HEK293T (cell line): ENCODE measurements at places on chromosomes 16 and 17.

- no peak for DNase-seq
These were observed 3.4 kb downstream of the TRAF4 start for GRCh38 chr17:28747051-28747691.

GRCh38 chr17:81292450-81292849 lies 2.7 kb downstream of the SLC38A10 start:
- no peak for DNase-seq

- DNase-seq: no peak
These were observed 98.1 kb upstream of the CDYL2 start for GRCh38 chr16:80902306-80903110.

- no peak for DNase-seq
These were observed 22.9 kb downstream of the PRCD start for GRCh38 chr17:76562734-76563148.

GRCh38 chr17:75457047-75457654 lies 716 bp downstream of the TMEM94 start:
- DNase-seq: peak; percentile 50

- DNase-seq: no peak
These were observed 12.1 kb downstream of the RFWD3 start for GRCh38 chr16:74654536-74655050.

- DNase-seq: no peak
These were observed 1.1 kb upstream of the GIT1 start for GRCh38 chr17:29590411-29591145.

- peak; percentile 33 for DNase-seq
These were observed 65.9 kb downstream of the EMP2 start for GRCh38 chr16:10514369-10515055.

DNA sequence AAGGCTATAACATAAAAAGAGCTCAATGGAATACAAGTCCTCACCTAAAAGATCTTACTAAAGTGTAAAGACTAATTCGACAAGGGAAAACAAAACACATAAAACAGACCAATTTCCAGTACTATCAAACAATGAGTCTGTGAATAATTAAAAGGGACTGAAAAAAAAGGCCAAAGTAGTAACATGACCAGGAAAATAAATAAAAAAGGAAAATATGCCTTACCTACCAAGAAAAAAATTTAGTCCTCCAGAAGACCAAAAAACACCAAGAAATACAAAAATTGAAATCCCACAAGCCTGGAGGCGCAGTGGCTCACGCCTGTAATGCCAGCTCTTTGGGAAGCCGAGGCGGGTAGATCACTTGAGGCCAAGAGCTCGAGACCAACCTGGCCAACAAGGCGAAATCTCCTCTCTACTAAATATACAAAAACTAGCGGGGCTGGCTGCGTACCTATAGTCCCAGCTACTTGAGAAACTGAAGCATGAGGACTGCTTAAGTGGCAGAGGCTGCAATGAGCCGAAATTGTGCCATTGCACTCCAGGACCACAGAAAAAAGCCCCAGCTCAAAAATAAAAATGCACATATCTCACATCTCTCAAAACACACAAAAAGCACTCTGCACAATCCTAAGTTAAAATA lies 60.8 kb downstream of the TEX14 start:
- peak; percentile 45 for DNase-seq

DNA sequence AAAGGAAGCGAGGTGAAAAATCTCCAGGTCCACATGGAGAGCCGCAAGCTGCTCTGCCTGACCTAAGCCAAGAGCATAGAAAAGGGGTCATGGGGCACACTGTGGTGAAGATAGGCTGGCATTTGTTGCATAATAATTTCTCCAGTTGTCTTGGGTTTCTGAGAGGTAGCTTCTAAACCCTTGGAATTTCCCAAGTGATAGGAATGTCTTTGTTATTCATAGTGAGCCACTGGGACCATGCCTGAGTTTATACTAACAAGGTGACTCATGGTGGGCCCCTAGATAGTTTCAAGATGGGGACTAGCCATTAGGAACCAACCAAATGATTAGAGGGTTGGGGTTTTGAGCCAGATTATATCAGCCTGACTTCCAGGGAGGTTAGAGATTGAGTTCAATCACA lies 25.6 kb downstream of the SOST start:
- DNase-seq: no peak

- no peak for DNase-seq
These were observed 5.3 kb downstream of the ELOB start for GRCh38 chr16:2771496-2772402.

- DNase-seq: peak; percentile 67
These were observed 3.7 kb upstream of the ERN1 start for GRCh38 chr17:64133546-64134215.
